ENCODE measurements at places on chromosomes 7 and 10.

GRCh38 chr10:3720228-3721019 is 64.6 kb downstream of the KLF6 start:
- no peak for DNase-seq

- no peak for DNase-seq
Observed at GRCh38 chr7:142487124-142487523, 229.3 kb upstream of the PRSS58 start.

- DNase-seq = no peak
Observed at GRCh38 chr7:55524558-55525310, 47.6 kb downstream of the VOPP1 start.

DNA sequence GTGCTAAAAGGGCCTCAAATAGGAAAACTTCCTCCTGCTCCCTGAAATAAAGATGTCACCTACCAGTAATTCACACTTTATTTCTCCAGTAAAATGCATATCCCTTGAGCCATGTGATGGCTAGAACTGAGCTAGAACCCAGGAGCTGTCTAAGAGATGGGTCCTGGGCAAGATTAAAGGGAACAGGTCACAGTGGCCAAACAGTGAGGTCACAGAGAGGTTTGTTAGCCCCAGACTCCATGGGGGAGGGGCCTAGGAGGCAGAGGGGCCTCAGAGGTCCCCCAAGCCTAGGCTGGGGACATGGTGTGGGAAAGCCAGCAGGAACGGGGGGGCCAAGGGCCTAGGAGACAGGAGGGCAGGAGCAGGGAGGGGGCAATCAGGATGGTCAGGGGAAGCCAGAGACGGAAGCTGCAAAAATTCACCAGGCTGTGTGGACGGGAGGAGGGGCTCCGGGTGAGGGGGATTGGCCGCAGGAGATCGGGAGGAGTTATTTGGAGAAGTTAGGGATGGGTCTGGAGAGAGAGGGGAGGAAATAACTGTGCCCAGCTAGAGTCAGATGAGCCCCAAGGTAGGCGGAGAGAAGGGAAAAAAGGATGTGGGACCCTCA is 3.3 kb downstream of the FBXO24 start:
- no peak for DNase-seq

DNA sequence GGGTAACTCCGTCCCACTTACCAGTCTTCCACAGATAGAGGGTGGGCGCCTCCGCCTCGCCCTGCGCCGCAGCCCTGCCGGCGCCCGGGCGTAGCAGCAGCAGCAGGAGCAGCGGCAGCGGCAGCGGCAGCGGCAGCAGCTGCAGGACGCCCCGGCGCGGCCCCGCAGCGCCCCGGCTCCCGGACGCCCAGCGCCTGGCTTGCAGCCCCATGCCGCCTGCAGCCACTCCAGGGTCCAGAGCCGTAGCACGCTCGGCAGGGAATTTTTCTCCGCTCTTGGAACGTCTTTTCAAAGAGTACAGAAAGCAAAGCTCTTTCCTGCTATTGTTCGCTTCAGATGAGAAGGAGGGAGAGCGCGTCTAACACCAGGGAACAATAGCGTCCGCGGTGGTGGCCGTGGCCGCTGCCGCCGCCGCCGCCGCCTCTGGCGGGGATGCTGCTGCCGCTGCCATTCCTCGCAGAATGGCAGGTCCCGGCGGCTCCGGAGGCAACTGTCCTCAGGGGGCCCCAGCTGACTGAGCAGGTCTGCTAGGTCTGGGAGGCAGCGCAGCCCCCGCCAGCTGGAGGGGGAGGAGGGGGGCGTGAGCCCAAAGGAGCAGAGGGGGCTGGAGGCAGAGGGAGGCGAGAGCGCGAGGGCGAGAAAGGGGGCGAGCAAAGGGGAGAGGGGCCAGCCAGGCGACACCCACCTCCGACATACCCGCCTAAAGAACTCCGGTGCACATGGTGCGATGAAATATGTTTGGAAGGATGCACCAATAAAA is at the start of gene THSD7A:
TSS of gene THSD7A (minus strand) at position 463 of the 760 bp plus-strand sequence. CDS start at position 211, 252 bp downstream.
- no peak for DNase-seq

DNA sequence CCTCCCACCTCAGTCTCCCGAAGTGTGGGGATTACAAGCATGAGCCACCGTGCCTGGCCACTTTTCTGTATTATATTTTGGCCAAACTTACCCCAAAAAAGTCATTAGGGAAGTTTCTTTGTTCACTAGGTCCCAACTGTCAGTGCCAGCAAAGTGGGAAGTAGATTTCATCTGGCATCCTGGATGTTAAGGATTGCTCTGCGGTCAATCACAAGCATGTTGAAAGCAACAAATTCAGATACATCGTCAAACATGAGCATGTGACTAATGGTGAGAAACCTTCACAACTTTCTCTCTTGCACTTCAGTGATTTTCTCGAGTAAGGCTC is 14.3 kb upstream of the LRRC17 start:
- DNase-seq = no peak

DNA sequence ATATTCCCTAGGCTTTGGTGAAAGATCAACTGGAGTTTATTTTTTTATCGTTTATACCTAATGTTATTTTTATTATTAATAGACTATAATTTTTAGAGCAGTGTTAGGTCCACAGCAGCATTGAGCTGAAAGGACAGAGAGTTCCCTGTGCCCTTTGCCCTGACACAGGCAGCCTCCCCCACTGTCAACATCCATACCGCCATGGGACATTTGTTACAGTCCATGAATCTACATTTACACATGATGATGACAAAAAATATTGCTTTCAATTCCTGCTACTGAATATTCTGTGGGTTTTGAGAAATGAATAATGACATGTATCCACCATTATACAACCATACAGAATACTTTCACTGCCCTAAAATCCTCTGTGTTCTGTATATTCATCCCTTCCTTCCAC is 1297.5 kb upstream of the SORCS1 start:
- DNase-seq = no peak

Measured in activated T-helper 1 cell treated with Interleukin-2 at 50 U/mL for 16 hours (primary cell).